ENCODE measurements at places on chromosomes 11 and 22.

- DNase-seq, result no peak
Measured at GRCh38 chr11:27218421-27219038, 144.5 kb downstream of the CCDC34 start.

- no peak for DNase-seq
Measured at GRCh38 chr11:130068546-130068985, 1.1 kb upstream of the APLP2 start.

DNA sequence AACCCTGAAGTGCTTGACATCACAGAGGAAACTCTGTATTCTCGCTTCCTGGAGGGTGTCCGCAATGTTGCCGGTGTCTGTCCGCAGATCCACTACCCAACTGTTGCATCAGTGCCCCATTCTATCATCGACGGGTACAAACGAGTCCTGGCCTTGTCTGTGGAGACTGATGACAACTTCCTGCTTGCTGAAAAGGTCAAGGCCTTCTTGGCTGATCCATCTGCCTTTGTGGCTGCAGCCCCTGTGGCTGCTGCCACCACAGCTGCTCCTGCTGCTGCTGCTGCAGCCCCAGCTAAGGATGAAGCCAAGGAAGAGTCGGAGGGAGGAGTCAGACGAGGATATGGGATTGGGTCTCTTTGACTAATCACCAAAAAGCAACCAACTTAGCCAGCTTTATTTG lies 42.9 kb upstream of the DAGLA start:
- no peak for DNase-seq

GRCh38 chr22:22425783-22426624 lies 82.5 kb downstream of the ZNF280B start:
- DNase-seq, result no peak

GRCh38 chr11:74909812-74910211 lies 39.1 kb downstream of the XRRA1 start:
- no peak for DNase-seq

- no peak for DNase-seq
Measured at GRCh38 chr22:21857481-21857914, 9.9 kb downstream of the MAPK1 start.

- no peak for DNase-seq
Measured at GRCh38 chr22:47569389-47570299, 807.2 kb downstream of the TBC1D22A start.

GRCh38 chr11:19208959-19209546 lies 7.3 kb upstream of the CSRP3 start:
- no peak for DNase-seq

- no peak for DNase-seq
Measured at GRCh38 chr11:111107501-111107900, 138.0 kb upstream of the POU2AF2 start.

GRCh38 chr11:117010808-117011540 lies 87.3 kb downstream of the SIK3 start:
- no peak for DNase-seq

- DNase-seq, result no peak
Measured at GRCh38 chr11:128415539-128415938, 171.8 kb downstream of the ETS1 start.

DNA sequence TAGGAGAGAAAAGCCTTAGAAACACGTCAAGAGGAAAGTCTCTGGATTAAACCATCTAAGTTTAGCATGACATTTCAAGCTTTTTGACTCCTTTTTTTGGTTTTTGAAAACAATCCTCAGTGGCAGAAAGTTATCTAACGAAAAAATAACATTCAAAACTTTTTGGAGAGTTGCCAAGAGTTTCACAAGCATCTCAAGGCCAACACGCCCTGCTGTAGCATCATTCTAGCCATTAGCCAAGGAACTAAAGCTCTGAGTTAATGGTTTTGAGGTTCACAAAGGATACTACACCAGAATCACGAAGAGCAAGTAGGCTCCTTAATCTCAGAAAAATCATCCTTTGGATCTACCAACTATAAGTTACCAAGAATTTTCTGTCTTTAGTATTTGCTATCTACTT lies 94.8 kb downstream of the PICALM start:
- DNase-seq, result no peak

DNA sequence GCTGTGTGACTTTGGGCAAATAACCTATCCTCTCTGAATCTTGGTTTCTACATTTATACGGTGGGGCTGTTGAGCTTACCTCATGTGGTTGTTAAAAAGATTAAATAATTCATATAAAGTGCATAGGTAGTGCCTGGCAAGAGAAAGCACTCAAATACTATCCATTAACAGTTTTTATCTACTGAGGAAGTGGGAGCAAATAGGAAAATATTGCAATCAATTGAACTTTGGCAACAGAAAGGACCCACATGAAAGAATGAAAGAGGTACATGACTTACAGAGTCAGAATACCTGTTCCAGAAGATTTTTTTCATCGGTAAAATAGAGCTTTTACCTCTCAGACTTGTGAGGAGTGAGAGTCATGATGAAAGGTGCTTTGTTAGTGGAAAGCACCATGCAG lies 6.3 kb upstream of the PPP2R1B start:
- no peak for DNase-seq

- no peak for DNase-seq
Measured at GRCh38 chr11:119970555-119971304, 167.2 kb downstream of the TRIM29 start.

- no peak for DNase-seq
Measured at GRCh38 chr11:77038029-77038824, 4.0 kb downstream of the B3GNT6 start.

- DNase-seq, result peak; percentile 81
Measured at GRCh38 chr22:46116491-46116958, 33.8 kb upstream of the PPARA start.

GRCh38 chr11:126727381-126727780 lies 273.2 kb downstream of the KIRREL3 start:
- no peak for DNase-seq

GRCh38 chr11:72507050-72507449 lies 72.7 kb upstream of the CLPB start:
- DNase-seq, result no peak

GRCh38 chr11:116651098-116651736 lies 121.6 kb downstream of the BUD13 start:
- no peak for DNase-seq

DNA sequence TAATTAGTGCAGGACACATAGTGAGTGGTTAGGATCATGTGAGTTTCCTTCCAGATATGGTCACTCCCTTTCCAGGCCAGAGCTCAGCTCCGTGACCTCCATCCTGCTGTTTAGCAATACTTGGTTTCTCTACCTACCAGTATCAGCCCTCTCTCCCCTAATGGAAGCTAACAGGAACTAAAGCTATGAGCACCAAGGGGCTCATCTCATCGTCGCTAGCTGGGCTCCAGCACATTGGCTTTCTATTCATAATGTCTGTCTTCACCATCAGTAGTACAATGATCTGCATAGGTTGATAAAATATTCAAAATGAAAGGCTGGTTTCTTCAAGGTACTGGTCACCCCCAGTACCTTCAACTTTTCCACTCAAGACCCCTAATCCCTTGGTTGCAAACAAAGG lies 2.4 kb upstream of the GALNT18 start:
- no peak for DNase-seq

- DNase-seq, result peak; percentile 37
Measured at GRCh38 chr22:49724030-49724892, 103.4 kb downstream of the BRD1 start.

- no peak for DNase-seq
Measured at GRCh38 chr22:35559354-35560005, 18.8 kb downstream of the RASD2 start.

DNA sequence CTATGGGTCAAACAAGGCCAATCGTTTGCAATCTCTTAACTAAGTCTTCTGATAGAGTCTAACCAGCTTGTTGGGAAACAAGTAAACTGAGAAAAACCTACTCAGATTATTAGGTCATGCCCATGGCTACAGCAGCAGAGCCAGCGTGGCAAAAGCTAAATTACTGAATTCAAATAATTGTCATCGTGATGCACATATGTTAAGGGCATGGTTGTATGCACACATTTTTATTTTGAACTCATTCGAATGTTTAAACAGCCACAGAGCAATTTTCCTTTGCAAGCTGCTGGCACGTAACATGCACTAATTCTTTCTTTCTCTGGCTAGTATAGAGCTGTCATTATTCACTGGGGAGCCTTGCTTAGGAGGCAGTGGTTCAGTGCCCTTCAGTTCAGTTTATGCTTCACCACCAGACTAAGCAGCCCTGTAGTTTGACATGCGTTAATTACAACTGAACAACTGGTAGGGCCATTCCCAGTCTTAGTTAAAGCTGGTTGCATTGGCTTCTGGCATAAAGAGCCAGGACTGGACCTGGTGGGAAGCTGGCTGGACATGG lies 396.4 kb downstream of the METTL15 start:
- no peak for DNase-seq

- peak; percentile 65 for DNase-seq
Measured at GRCh38 chr11:95068549-95068948, 1.8 kb downstream of the SRSF8 start.

GRCh38 chr22:48371391-48371790 lies 1456.3 kb downstream of the BRD1 start:
- no peak for DNase-seq

- no peak for DNase-seq
Measured at GRCh38 chr11:26953770-26954392, 40.0 kb upstream of the FIBIN start.

DNA sequence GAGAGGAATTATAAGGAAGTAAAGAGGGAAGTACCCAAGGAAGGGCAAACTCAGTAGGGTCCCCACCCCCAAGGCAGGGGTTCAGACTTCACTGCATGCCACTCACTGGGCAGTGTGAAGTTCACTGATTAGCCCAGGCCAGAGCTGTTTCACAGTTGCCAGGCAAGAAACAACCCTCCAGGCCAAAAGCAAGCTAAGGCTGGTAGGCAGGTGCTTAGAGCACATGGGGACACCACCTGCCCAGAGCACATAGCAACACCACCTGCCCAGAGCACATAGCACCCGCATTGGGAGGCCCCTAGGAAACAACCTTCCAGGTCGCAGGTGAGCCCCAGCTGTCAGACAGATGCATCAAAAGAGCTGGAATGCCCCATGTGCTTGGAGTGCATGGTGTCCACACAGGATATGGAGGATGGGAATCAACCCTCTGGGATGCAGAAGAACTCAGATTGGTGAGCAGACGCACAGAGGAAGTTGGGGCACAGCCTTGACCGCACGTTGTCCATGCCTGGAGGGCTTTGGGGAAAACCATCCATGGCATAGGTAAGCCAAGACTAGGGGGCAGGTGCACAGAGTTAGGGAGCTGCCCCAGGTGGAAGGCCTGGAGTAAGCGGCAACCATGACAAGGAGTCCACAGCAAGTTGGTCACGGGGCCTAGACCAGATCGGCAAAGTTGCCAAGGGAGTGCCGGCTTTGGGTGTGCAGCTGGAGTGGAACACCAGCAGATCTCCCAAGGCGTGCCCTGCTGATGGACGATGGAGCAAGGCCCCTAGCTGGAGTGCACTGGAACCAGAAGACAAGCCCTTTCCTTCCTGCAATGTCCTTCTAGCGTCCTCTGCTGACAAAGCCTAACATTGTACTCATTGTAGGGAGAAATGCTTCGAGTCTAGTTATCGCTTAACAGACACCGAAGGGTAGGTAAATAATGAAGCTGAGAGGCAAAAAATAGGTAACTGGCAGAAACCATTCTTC lies 7.8 kb upstream of the TMEM216 start:
- DNase-seq, result no peak

GRCh38 chr11:128694618-128695481 lies 978 bp downstream of the FLI1 start:
- peak; percentile 23 for DNase-seq

DNA sequence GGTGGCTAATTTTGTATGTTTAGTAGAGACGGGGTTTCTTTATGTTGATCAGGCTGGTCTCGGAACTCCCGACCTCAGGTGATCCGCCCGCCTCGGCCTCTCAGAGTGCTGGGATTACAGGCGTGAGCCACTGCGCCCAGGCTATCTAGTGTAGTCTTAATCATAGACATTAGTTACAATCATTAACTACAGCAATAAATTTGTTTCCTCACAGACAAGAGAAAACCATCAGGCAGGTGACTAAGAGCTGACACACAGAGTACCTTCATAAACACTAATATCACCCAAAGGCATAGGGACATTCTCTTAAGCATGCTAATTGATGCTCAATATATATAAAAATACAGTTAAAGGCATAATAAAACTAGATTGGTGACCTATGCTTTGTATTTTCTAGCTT lies 19.4 kb downstream of the SDHD start:
- no peak for DNase-seq

GRCh38 chr11:28518825-28519224 lies 410.6 kb downstream of the METTL15 start:
- DNase-seq, result no peak

- no peak for DNase-seq
Measured at GRCh38 chr11:116932181-116932580, 94.8 kb upstream of the APOA1 start.

DNA sequence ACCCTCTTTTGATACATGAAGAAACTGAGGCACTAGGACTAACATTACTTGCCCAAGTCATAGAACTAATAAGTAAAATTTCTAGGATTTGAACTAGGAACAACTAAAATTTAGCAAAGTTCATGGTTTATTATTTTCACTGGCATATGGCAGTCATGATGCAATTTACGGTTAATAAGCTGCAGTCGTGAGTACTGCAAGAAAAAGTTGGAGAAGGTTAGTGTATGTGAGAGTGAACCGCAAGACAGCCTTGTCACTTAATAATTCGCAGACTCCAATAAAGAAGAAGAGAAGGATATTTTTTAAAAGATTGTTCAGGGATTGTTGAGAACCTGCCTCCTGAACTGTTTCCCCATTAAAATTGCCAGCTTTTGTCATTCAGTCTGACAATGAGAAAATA lies 663.4 kb upstream of the TENM4 start:
- DNase-seq, result no peak

DNA sequence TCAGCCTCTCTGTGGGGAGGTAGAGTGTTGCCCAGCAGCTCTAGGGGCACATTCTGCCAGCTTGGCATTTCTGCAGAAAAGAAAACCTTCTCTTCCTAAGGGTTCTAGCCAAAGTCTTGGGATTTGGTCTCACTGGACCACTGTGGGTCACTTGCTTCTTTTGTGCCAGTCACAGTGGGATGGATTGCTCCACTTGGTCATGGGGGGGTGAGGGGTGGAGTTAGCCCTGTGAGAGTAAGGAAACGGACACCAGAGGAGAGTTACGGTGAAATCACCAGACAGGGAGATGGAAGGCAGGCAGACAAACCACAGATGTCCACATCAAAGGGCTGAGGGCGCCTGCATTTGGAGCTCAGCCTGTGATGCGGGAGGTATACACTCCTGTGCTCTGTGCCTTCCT lies 10.8 kb downstream of the SGSM1 start:
- DNase-seq, result no peak

DNA sequence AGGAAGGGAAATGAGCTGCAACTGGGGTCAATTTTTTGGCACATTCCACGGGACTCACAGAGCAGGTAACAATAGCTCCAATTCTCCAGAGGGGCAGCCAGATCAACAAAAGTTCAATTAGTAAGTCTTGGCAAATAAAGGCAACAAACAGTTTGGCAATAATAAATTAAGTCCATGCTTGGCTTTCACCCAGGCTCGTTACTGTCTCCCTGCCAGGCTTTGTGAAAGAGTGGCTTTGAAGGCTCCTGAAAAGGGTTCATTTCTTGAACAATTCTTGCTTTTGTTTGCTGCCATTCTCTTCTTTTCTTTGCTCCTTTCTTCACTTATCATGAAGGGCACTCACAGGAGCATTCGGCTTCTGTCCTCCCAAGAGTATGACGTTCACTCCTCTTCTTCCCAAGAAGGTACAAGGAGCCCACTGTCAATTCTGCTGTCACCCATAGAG lies 123.3 kb downstream of the APIP start:
- no peak for DNase-seq
